ENCODE measurements at places on chromosomes 3 and 15. TPM values are rescaled to one million over a fixed set of nuclear protein-coding genes. Genes with fewer than 3 reads are reported as not detected.

GRCh38 chr3:190983875-190984274 lies 121.4 kb upstream of the GMNC start:
- no peak for DNase-seq

CNTN3 gene
- 7.5 TPM for total RNA-seq

DNA sequence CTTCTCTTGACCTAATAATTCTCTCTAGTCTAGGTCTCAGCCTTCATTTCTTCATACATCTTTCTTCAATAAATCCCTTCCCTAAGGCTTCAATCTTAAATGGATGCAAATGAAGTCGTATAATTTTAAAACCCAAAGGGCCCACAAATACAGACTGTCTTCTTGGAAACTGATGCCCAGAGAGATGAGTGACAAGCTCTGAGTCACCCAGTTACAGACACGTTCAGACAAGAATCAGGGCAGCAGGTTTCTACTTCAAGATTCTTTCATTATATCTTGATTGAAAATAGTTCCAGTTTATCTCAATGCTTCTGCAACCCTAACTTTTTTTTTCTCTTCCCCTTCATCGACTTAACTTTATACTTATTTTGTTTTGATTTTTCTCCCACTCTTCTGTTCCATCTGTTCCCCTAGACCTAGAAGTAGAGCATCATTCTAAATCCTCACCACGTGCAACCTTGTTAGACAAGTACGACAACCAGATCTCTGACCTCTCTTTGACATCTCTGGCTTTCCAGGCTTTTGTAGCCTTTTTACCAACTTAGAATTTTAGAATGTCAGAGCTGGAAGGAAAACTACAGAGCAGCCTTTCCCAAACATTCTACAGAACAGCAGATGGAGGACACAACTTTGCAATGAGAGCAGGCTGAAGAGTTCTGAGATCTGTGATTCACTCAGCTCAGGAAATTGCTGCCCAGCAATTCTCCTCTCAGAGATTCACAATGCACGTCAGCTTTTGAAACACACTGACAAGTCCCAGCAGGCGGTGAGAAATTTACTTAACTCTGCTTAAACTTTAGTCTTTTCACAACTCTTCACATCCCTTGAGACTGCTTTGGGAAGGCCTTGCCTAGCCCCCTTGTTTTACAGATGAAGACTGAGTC lies 25.3 kb downstream of the NCEH1 start:
- DNase-seq = no peak

- DNase-seq = no peak
Observed at GRCh38 chr3:128359060-128359664, 107.5 kb downstream of the DNAJB8 start.

RAD18 gene
- total RNA-seq = 3.4 TPM

- DNase-seq = no peak
Observed at GRCh38 chr3:19363071-19363470, 214.8 kb downstream of the KCNH8 start.

GRCh38 chr3:45337839-45338470 lies 50.4 kb upstream of the LARS2 start:
- DNase-seq = no peak

DNA sequence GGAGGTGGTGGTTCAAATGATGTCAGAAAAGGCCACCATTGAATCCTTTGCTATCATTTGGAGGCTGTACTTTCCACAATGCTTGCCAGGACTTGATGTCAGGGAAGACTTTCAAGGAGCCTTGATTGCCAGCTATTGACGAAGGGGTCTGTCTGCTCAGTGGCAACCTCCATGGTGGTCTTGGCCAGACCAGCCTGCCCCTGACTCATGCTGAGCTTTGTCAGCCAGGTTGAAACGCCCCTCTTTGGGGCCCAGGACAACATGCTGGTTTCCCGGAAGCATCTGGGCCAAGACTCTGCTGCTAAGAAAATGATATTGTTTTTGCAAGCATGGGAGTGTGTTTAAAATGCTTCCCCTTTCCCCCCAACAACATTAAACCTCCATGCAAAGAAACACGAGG lies 26.7 kb downstream of the CGNL1 start:
- DNase-seq = peak; percentile 72

DNA sequence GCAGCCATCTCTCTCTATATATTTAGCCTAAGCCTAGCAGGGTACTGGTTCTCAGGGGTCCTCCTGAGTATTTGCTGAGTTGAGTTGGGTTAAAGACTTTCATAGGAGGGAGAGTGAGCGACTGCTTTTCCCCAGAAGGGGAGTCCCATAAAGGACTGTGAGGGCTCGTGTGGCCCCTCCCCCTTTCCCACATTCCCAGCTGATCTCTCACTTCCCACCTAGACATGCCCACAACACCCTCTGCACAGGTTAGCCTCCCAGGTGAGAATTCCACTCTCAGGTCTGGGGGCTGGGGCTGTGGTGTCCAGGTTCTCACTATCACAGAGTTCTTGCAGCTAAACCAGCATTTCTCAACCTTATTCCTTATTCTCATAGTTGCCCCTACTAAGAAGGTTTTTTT lies 15.8 kb downstream of the EPHB1 start:
- DNase-seq = no peak

DNA sequence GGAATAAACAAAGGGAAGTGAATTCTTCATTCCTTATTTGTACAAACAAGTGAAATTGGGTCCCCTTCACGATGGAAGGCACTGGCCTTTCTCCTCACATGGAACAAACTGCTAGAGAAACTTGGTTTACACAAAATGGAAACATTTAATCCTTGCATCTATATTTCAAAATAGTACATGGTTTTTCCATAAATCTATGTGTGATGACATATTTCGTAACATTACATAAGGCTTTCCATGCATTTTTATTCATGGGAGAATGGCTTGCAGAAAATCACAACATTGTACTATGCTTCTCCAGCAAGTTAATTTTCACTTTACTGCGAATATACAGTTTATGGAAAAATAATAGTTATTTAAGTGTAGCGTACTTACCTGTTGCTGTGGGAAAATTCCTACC lies 81.0 kb upstream of the CDIN1 start:
- DNase-seq = no peak

GRCh38 chr3:167872941-167873340 lies 137.4 kb downstream of the SERPINI1 start:
- no peak for DNase-seq

Measured in right cardiac atrium (tissue), 5 donors.